ENCODE measurements at places on chromosomes 11 and 22. TPM values are rescaled to one million over a fixed set of nuclear protein-coding genes. Genes with fewer than 3 reads are reported as not detected.
A peak's percentile ranks its signal among the peaks of the same experiment; 100 is the strongest.

GRCh38 chr22:43412808-43413795 lies 1.3 kb downstream of the MPPED1 start:
- peak; percentile 10 for DNase-seq

GRCh38 chr11:26519469-26519868 lies 52.6 kb downstream of the MUC15 start:
- DNase-seq, result no peak

DNA sequence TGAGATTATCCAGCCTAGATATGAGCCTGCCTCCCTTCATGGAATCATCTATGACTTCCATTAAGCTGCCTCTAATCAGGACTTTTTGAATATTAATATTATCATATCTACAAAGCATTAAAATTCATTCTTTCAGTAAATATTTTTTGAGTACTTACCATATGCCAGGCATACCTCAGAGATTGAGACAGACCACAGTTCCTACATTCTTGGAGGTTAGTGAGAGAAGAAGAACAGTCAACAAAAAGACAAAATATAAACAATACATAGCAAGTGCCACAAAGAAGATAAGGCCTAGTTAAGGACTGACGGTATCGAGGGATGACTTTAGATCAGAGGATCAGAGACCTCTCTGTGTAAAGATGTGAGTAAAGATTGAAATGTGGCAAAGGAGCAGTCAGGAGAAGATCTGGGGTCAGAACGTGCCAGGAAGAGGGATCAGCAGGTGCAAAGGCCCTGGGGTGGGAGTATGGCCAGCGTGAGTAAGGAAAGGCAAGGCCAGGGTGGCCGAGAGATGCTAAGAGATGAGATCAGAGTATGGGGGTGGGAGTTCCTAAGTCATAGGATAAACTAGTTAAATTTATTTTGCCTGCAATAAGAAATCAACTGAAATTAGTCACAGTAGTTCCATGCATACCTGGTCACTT lies 15.4 kb downstream of the SLC35C1 start:
- no peak for DNase-seq

DNA sequence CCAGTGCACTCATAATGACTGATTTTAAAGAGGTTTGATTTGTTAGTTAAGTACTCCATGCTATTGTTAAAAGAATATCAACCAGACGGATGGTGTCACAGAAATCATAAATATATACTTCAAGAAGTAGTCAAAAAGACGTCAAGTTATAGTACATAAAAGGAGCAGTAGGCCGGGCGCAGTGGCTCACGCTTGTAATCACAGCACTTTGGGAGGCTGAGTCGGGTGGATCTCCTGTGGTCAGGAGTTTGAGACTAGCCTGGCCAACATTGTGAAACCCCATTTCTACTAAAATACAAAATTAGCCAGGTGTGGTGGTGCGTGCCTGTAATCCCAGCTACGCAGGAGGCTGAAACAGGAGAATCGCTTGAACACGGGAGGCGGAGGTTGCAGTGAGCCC lies 721.7 kb downstream of the JRKL start:
- no peak for DNase-seq

GRCh38 chr11:68709062-68709461 lies 24.7 kb downstream of the GAL start:
- DNase-seq, result no peak

PPP6R2 gene
- total RNA-seq, result 40.4 TPM

GRCh38 chr11:57109331-57109730 lies 72.4 kb upstream of the LRRC55 start:
- no peak for DNase-seq

Data from Right ventricle myocardium superior (tissue), 1 donor.